ENCODE measurements at places on chromosomes 6 and 20.

- DNase-seq, result peak; percentile 49
Measured at GRCh38 chr20:60026010-60026409, 67.8 kb downstream of the CDH26 start.

- no peak for DNase-seq
Measured at GRCh38 chr6:134123666-134124208, 71.3 kb upstream of the SLC2A12 start.

DNA sequence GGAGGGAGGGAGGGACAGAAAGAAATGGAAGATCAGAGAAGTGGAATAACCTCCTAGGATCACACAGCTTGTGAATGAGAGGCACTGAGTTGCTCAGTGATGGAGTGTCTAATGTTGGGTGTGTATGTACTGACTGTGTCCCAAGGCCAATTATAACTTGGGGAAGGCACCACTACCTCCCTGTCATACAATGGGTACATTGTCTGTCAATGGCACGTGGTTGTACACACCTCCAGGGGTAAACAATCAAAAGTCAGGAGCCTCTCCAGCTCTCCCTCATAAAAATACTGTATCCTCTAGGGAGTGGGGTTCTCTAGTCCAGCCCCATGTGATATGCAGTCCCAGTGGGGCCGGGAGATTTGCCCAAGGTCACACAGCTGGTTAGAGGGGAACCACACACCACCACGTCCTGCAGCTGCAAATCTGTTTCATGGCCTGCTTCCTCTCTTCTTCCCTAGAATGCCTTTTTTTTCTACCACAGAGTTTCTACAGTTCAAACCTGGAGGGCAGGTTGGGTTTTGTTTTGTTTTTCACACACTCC lies 112.5 kb downstream of the SNX5 start:
- no peak for DNase-seq

GRCh38 chr6:92790381-92790780 lies 629.0 kb downstream of the EPHA7 start:
- no peak for DNase-seq

DNA sequence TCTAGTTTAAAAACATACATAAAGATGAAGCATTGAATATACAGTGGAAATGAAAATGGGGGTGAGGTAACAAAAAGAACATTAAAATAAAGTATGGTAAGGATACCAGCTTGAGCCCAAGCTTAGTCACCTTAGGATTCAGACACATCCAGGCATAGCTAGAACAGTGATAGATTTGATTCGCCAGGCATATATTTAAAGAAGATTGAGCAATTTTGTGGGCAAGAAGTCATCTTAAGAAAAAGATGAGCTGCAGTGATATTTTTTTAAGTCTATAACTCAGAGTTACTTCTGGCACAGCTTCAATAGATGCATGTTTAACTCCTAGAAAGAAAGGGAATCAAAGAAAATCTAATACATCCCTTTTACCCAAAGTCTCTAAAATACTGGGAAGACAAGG lies 97.9 kb downstream of the BMP5 start:
- no peak for DNase-seq

- DNase-seq, result no peak
Measured at GRCh38 chr6:85498596-85499258, 48.8 kb downstream of the NT5E start.

DNA sequence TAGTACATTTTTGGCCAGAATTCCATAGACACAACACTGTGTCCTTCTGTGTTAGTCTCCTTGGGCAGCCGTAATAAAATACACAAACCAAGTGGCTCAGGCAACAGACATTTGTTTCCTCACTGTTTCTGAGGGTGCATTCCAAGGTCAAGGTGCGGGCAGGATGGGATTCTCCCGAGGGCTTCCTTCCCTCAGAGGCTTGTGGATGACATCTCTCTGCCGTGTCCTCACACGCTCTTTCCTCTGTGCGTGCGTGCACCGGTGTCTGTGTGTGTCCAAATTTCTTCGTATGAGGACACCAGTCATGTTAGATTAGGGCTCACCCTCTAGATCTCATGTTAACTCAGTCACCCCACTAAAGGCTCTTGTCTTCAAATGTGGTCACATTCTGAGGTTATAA lies 30.6 kb downstream of the CDYL start:
- no peak for DNase-seq

- DNase-seq, result peak; percentile 45
Measured at GRCh38 chr6:451336-451735, 59.8 kb downstream of the IRF4 start.

DNA sequence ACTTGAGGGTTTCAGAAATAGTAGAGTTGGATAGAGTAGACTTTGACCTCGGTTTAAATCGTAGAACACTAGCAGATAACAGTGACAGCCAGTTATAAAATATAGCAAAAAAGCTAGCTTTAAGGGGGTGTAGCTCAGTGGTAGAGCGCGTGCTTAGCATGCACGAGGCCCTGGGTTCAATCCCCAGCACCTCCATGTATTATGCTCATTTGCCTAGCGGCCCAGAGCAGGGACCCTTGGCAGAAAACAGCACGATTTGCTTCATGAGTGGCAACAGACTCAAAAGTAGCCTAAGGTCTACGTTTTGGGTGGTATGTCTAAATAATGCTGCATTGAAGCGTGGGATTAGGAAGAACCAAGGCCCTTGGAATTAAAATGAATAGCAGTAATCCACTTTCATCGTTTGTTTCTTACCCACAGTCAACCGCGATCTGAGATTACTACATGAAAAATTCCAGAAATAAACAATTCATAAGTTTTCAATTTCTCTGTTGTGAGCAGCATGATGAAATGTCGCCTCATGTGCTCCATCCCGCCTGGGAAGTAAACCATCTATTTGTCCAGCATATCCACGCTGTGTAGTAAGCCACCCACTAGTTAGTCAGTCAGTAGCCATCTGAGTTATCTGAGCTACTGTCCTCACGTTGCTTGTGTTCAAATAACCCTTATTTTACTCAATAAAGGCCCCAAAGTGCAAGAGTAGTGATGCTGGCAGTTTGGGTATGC lies 184.9 kb downstream of the GPX5 start:
- no peak for DNase-seq

DNA sequence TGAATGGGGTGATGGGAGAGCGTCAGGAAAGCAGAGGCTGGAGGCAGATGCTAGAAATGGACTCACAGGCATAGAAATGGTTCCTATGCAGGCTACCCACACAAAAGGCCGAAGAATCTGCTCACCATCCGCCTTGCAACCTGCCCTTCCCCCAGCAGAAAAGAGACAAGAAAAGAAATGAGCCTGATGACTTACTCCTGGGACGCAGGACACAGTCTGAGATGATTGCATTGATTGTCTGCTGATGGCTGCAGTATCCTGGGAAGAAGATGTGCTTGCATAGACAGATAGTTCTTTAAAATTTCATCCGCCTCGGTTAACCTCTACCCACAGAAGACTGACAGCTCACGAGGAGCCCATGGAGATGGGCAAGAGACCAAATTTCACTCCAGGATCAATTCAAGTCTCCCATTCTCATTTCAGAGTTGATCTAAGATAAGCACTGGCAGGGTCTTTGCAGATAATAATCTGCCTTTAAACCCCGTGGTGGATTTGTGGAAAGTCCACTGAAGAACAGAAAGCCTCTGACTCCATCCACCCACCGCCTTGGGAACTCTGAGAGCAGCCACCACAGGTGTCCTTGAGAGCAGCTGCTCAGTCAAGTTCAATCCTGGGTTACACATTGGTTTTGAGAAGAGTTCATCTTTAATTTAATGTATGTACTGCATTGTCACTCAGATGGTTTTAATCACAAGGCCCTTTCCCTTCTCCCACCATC lies 7.2 kb downstream of the AGPAT4 start:
- no peak for DNase-seq

- no peak for DNase-seq
Measured at GRCh38 chr20:8032499-8032898, 12.9 kb upstream of the TMX4 start.

GRCh38 chr6:50843842-50844241 lies 25.2 kb downstream of the TFAP2B start:
- DNase-seq, result no peak

- peak; percentile 97 for DNase-seq
Measured at GRCh38 chr6:43454696-43455530, 435 bp downstream of the DLK2 start.

GRCh38 chr6:42226161-42226611 lies 8.5 kb upstream of the MRPS10 start:
- no peak for DNase-seq

DNA sequence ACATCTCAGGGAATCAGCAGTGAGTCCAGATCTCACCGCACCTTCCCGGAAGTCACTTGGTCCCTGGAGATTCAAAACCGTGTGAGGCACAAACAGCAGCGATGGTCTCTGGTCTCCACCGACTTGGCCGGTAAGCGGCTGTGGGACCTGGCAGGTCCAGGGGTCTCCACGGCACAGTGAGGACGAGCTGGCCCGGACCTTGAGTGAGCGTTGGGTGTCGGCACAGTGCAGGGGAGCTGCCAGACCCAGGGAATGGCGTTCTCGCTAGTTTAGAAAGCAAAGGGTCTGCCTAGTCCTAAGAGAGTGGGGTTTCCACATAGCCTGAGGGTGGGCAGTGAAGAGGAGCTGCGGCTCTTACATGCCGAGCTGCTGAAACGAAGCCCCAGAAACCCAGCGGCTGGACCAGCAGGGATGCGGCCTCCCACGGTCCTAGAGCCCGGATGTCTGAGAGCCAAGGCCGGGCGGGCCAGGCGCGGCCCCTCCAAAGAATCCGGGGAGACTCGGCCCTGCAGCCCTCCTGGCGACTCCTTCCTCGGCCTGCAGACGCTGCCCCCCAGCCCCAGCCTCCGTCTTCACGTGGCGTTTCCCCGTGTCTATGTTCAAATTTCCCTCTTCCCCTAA lies 185.0 kb downstream of the ERMARD start:
- DNase-seq, result no peak

GRCh38 chr6:38725414-38726183 lies 10.5 kb downstream of the DNAH8 start:
- no peak for DNase-seq

GRCh38 chr20:32327087-32327681 lies 30.9 kb upstream of the ASXL1 start:
- DNase-seq, result no peak

DNA sequence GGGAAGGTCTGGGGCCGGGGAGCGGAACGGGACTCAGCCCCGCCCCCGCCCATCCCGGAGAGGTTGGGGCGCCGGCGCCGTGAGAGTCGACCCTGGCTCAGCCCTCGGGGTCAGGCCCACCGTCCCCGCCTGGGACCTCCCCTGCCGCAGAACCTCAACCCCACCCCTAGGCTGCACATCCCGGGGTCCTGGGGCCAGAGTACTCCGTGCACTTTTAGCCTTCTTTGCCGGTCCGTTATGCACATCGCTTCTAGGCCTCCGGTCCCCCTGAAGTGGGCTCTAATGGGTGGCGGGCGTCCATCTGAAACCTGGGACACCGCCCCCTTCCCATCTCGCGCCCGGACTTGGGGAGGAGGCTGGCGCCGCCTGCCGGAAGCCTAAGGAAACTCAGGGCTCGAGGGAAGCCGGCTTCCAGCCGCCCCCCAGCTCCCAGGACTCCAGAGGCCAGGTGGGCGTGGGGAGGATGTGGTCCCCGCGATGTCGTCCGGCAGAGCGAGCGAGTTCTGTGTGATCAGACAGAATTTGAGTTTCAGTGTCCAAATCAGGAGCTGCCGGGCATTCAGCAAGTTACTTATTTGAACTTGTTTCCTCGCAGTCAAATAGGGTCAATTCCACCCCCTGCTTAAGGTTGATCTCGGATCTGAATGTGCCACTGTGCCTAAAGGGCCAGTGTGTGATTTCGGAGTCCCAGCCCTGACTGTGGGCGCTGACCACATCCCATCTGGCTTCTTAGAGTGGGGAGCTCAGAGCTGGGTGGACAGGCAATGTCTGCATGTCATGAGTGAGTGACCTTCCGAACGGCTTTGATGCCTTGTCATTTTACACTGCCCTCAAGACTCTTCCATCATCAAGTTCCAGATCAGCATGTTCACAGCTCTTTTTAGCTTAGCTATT lies 47.6 kb downstream of the CPXM1 start:
- DNase-seq, result no peak

GRCh38 chr6:98203170-98203806 lies 631.1 kb upstream of the POU3F2 start:
- DNase-seq, result no peak
